ENCODE measurements at places on chromosomes 1 and 21.

DNA sequence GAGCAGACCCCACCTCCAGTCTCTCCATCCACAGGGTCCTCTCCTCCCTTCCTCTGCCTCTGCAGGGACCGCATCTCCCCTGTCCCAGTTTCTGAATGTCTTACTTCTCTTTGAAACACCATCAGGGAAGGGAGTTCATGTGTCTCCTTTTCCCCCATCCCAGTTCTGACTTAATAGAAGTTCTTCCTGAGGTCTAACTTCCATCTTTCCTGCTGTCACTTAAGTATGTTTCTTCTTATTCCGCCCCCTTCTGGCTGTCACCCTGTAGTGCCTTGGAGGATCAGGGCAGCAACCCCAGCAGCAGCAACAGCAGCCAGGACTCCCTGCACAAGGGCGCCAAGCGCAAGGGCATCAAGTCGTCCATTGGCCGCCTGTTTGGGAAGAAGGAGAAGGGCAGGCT, 29.3 kb downstream of the MYOG start:
- no peak for DNase-seq

DNA sequence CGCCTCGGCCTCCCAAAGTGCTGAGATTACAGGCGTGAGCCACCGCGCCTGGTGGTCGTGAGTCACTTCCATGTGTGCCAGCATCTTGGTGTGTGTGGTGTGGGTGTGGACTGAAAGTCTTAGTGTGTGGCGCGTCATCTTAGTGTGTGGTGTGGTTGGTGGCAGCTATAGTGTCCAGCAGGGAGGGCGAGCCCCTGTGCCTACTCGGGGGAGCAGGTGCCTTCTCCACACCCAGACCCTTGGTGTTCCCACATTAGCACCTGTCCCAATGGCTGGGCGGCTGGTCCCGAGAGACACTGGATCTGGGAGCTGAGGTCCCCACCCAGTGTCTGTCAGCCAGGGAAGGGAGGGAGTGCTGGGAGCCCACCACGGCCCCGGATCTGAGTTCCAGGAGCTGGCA, 2.8 kb downstream of the SCNN1D start:
- peak; percentile 27 for DNase-seq

- DNase-seq = peak; percentile 95
Measured at GRCh38 chr1:148388260-148389026, 94.7 kb downstream of the PPIAL4G start.

DNA sequence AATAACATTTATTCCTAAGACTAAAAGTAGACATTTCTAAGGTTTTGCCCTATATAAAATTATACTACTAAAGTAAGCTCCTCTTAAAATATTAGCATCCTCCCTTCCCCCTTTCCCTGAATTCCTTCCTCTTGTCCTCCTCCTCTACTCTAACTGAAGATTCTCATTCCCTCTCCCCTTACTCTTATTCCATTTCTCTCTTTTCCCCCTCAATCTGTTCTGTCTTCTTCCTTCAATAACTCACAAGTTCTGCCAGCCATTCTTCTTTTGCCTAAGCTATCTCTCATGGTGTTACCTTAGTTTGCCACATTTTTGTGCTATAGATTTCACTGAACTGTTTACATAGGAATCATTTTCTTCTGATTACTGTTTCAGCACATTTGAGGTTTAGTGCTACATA, 10.7 kb downstream of the LRIF1 start:
- DNase-seq = no peak

Measured in MV-4-11 (cell line).